HL-60 (cell line): ENCODE measurements at places on chromosomes 5 and 9.

DNA sequence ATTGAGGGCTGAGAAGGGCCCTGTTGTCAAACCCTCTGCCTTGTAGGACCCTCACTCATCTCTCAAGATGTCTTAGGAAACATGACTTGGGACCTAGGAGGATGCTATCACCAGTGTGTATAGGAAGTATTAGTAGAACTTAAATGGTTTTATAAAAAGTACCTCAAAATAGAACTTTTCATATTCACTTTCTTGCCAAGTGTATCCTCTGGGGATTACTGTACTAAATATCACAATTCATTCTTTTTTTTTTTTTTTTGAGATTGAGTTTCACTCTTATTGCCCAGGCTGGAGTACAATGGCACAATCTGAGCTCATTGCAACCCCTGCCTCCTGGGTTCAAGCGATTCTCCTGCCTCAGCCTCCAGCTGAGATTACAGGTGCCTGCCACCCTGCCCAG is 56.2 kb downstream of the ARHGEF28 start:
- DNase-seq, result no peak

- peak; percentile 27 for DNase-seq
Measured at GRCh38 chr5:133456933-133457402, 155.4 kb downstream of the FSTL4 start.

DNA sequence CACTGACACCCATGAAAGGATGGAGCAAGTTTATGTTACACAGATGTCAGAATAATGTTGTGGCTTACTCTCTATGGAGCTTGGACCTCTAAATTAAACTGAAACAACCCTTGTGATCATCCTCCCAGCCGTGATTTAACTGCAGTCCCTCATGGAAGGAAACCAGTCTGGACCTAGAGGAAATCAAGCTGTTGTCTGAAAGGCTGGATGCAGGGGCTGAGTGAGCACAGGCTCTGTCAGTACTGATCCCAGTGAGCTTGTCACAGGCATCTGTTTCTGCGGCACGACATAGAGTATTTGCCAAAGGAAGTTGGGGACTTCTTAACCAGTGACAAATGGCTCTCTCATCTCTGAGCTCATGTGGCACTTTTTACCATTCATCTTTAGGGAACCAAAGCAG is 282.9 kb upstream of the MAP3K1 start:
- DNase-seq, result no peak

DNA sequence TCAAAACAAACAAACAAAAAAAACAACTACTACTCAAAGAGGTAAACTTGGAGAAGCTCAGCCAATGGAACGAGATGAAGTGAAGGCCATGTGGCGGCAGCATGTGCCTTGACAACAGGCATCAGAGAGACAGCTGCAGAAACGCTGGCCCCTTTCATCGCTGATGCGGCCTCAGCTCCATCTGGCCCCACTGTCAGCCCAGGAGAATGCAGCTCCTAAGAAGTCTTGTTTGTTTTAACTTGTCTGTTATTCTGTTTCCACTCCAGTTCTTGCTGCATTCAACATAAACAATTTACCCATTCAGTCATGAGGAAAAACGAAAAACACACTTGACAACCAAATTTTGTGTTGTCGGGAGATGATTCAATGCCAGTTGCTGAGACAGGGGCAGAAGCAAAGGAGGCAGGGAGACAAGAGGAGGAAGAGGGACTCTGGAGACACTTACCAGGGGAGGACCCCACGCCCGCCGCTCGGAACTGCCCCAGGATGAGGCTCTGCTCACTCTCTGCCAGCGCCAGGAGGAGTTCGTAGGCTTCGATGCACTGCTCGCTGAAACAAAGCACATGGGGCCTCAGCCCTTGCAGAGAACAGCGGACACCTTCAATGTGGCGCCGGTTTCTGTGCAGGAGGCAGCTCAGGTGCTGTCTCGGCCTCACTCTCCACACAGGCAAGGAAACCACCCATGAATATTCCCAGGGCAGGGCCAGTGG is 91.2 kb downstream of the DCP2 start:
- DNase-seq, result no peak

GRCh38 chr9:7166074-7166473 is 408.3 kb downstream of the KDM4C start:
- no peak for DNase-seq

DNA sequence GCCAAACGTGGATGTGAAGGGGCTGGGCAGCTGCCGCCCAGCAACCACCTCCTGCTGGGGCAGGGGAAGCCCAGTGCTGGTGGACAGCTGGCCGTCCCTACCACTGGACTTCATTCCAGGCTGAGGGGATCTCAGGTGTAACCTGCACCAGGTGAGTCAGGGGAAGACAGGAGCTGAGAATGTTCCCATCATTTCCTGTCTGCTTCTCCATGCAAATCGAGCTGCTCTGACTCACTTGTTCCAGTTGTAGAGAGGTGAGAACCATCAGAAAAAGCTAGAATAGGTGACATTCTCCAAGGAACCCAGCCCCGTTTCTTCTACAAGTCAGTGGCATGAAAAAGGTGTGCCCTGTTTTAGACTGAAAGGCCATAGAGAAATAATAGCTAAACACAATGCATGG is 21.8 kb upstream of the BARX1 start:
- no peak for DNase-seq

DNA sequence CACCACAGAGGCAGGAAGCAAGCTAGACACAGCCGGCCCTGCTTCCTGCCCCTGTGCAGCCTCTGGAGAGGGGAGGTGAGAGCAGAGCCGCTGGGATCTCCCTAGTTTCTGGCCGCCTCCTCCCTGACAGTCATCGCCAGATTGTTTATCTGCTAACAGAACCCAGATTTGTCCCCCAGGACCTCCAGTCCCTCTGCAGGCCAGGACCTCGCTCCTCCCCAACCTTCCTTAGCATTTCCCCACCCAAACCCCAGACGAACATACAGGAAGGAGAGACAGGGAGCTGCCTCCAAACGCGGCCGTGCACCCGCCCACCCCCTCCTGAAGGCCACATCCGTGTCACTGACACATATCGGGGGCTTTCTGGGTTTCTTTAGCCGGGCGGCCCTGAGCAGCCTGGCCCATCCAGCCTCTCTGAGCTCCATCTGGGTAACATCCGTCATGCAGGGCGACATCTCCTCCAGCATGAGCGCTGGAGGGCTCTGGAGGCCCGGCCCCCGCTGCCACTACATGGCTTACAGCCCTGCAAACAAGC is 47.5 kb downstream of the DBH start:
- no peak for DNase-seq

- no peak for DNase-seq
Measured at GRCh38 chr9:119963798-119964372, 594.6 kb upstream of the BRINP1 start.

- DNase-seq, result no peak
Measured at GRCh38 chr9:3124001-3124400, 280.1 kb upstream of the PUM3 start.

GRCh38 chr5:45410304-45410995 is 285.7 kb downstream of the HCN1 start:
- no peak for DNase-seq

DNA sequence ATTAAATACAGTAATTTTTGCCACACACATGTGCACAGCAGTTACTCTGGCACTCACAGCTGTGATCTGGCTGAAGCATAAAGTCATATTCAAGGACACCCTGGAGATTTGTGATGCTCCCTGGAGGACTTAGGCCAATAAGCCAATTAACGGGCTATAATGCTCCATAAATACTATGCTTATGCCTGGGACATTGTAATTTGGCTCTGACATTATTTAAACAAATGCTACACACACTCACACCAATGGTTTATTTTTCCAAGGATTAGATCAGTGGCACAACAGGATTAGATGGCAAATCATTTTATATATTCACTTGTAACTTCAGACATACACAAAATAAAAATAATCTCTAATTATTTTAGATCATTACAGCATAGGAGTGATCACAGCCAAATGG is 111.2 kb downstream of the LMNB1 start:
- DNase-seq, result no peak

GRCh38 chr9:36796671-36797419 is 224.2 kb downstream of the MELK start:
- no peak for DNase-seq

- DNase-seq, result no peak
Measured at GRCh38 chr9:36721846-36722588, 149.3 kb downstream of the MELK start.

GRCh38 chr9:107789001-107789700 is 299.6 kb upstream of the KLF4 start:
- no peak for DNase-seq

DNA sequence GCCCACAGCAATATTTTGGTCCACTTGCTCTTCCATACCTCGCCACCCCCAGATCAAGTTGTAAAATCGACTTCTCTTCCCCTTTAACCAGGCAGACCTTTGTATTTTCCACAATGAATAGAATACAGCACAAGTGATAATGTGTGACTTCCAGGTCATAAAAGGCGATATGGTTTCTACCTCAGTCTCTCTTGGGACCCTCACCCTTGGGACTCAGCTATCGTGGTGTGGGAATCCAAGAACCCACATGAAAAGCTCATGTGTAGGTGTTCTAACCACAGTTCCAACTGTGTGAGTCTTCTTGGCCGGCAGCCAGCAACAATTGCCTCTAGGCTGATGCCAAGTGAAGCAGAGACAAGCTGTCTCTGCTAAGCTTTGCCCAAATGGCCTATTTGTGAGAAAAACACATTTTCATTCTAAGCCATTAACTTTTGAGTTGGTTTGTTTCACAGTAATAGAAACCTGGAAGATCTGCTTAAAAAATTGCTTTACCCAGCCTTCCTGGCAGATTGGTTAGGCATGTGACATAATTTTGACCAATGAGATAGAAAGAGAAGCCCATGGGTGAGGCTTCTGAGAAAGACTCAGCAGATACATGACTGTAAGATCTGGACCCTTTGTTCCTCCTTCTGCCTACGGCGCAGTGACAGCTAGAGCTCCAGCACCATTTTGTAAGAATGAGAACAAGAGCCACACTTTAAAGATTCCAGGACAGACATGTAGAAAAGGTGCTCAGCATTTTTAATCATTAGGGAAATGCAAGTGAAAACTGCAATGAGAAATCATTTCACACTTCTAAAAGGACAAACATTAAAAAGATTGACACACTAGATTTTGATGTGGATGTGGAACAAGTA is 18.3 kb upstream of the MLLT3 start:
- DNase-seq, result no peak

DNA sequence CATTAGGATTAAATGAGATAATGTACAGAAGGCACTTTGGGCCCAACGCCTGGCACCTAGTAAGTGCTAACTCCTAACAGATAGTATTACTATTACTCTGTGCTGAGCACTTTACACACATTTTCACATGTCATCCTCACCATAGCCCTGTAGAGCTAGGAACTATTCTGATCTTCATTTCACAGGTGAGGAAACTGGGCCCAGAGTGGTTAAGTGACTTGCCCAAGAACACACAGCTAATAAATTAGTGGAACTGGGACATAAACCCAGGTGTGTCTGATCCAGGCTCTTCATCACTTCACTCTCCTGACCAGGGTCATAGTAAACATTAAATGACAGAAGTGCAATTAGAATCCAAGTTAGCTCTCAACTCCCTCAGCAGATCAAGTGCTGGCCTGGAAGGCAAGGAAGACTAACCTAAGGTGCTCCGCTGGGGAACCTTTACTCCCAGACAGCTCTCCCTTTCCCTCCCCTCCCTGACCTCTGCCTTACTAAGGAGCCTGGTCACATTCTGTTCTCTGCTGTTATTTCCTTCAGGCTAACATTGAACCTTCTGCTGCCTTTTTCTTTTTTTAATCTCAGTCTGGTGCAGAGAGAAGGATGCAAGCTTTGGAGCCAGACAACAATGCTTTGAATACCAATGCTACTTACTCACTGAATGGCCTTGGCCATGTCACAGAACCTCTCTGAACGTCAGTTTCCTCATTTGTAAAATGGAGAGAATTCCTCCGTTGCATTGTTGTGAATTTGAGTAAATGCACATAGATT is 4.1 kb upstream of the ADRA1B start:
- no peak for DNase-seq
